ENCODE measurements at places on chromosomes 4 and X. TPM values are rescaled to one million over a fixed set of nuclear protein-coding genes. Genes with fewer than 3 reads are reported as not detected.

RAB9B gene
- polyA plus RNA-seq, result 34.5 TPM

BMPR1B gene
- 17.5 TPM for polyA plus RNA-seq

DGAT2L6 gene
- not detected for polyA plus RNA-seq

TCEAL7 gene
- 237 TPM for polyA plus RNA-seq

AVPR2 gene
- polyA plus RNA-seq, result 0.90 TPM

HTR2C gene
- 0.11 TPM for polyA plus RNA-seq

DNAAF6 gene
- not detected for polyA plus RNA-seq

DLG3 gene
- 7.9 TPM for polyA plus RNA-seq

ADH7 gene
- 0.19 TPM for polyA plus RNA-seq

Measured in muscle of back (tissue), 13 donors.